ENCODE measurements at places on chromosomes 11 and 22. TPM values are rescaled to one million over a fixed set of nuclear protein-coding genes. Genes with fewer than 3 reads are reported as not detected.
A peak's percentile ranks its signal among the peaks of the same experiment; 100 is the strongest.

GRCh38 chr11:62656796-62657429 is 3.8 kb upstream of the INTS5 start:
- no peaks in the 10 kb centered on the region for H3K27me3 ChIP-seq
- no peaks in the 10 kb centered on the region for H3K36me3 ChIP-seq
- H3K4me1 ChIP-seq: no peaks in the 10 kb centered on the region
- no peak overlapping the region for H3K4me3 ChIP-seq
- no peak for DNase-seq
- H3K27ac ChIP-seq: no peak overlapping the region

PAX6 gene
- 0.12 TPM for total RNA-seq

DNA sequence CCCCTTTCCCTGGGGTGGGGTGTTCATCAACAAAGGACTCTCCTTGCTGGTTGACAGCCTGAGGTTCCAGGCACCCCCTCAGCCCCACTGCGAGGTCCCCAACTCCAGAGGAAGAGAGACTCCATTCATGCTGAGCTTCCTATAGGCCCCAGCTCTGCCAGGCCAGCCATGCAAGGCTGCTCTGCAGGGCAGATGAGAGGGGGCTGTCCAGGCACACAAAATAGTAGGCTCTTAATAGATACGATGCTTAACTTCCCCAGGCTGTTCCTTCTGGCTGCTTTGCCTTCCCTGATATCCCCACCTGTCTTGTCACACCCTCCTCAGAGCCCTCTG is 45.0 kb upstream of the CRYBB3 start:
- H3K36me3 ChIP-seq: no peaks in the 10 kb centered on the region
- DNase-seq: no peak
- H3K4me3 ChIP-seq: no peak overlapping the region
- H3K27ac ChIP-seq: peak overlapping the region; percentile 50
- H3K27me3 ChIP-seq: no peaks in the 10 kb centered on the region

DNA sequence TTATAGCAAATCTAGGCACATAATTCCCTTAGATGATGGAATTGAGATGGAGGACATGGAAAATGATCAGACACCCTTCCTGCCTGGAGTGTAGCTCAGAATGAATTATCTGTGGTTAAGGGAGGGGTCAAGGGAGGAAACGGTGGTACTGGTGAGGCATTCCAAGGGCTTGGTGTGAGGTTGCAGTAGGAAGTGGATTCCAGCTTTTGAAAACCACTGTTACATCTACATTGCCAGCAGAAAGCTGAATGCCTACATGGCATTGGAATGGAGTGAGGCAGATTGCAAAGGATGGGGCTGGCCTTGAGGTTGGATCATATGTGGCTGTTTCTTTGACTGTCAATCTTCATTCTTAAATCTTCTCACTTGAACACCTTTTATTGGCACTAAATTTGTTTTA is 684.4 kb downstream of the NTM start:
- no peak overlapping the region for H3K4me3 ChIP-seq
- H3K27ac ChIP-seq: no peak overlapping the region
- peaks cover 14% of the 10 kb centered on the region for H3K27me3 ChIP-seq
- H3K4me1 ChIP-seq: no peaks in the 10 kb centered on the region
- DNase-seq: no peak
- no peaks in the 10 kb centered on the region for H3K36me3 ChIP-seq

- H3K27ac ChIP-seq: no peak overlapping the region
- DNase-seq: no peak
- H3K27me3 ChIP-seq: no peaks in the 10 kb centered on the region
- H3K4me3 ChIP-seq: no peak overlapping the region
- H3K36me3 ChIP-seq: no peaks in the 10 kb centered on the region
These were observed 28.6 kb downstream of the TAF1D start for GRCh38 chr11:93712678-93713077.

OR8D4 gene
- total RNA-seq: 0.90 TPM

ACTN3 gene
- total RNA-seq: not detected

GRCh38 chr22:42172773-42173172 is 42.2 kb upstream of the CYP2D6 start:
- H3K4me3 ChIP-seq: no peak overlapping the region
- H3K27ac ChIP-seq: peak overlapping the region; percentile 86
- H3K4me1 ChIP-seq: peaks cover 35% of the 10 kb centered on the region
- H3K36me3 ChIP-seq: no peaks in the 10 kb centered on the region

GRCh38 chr11:69892986-69893555 is 73.9 kb upstream of the FGF3 start:
- no peaks in the 10 kb centered on the region for H3K36me3 ChIP-seq
- no peaks in the 10 kb centered on the region for H3K4me1 ChIP-seq
- H3K4me3 ChIP-seq: no peak overlapping the region

PDHX gene
- total RNA-seq: 44.8 TPM

GRCh38 chr11:6531267-6531752 is 34.2 kb downstream of the DNHD1 start:
- peak; percentile 49 for DNase-seq
- H3K4me1 ChIP-seq: no peaks in the 10 kb centered on the region
- H3K36me3 ChIP-seq: no peaks in the 10 kb centered on the region

- no peak for DNase-seq
- H3K4me1 ChIP-seq: peaks cover 18% of the 10 kb centered on the region
- no peak overlapping the region for H3K4me3 ChIP-seq
- H3K27ac ChIP-seq: no peak overlapping the region
- peaks cover 17% of the 10 kb centered on the region for H3K27me3 ChIP-seq
These were observed 629 bp downstream of the TTLL8 start for GRCh38 chr22:50057278-50058060.

CASTOR1 gene
- total RNA-seq: 48.0 TPM

DNA sequence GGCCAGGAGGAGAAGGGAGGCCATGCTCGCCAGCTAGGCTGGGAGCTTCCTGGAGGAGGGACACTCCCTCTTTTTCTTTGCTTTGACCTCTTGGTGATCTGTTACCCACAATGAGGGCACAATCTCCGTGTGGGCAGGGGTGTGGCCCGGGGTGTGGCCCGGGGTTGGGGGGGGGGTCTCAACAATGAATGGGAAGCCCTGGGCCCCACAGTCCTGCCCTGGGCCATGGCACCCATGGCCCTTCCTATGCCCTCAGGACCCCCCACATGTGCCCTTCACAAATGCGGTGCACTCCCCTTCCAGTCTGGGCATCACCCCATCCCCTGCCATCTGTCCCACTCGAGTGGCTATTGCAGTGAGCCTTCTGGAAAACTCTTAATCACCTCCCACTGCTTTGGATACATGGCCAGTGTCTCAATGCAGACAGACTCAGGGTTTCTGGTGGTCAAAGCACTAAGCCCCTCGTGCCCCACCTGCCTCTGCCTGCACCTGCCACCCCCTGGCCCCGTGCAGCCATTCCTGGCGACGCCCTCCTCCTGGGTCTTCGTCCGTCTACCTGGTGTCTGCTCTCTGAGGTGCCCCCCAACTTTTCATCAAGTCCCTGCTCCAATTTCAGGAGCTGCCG is 611.3 kb downstream of the TBC1D22A start:
- H3K27me3 ChIP-seq: no peaks in the 10 kb centered on the region
- no peak overlapping the region for H3K4me3 ChIP-seq
- no peak overlapping the region for H3K27ac ChIP-seq

RAB39A gene
- 0.43 TPM for total RNA-seq

- no peak overlapping the region for H3K27ac ChIP-seq
- H3K27me3 ChIP-seq: peaks cover 10% of the 10 kb centered on the region
- no peaks in the 10 kb centered on the region for H3K36me3 ChIP-seq
- DNase-seq: peak; percentile 58
These were observed 365.7 kb upstream of the CADM1 start for GRCh38 chr11:115869780-115870431.

- H3K27me3 ChIP-seq: no peaks in the 10 kb centered on the region
- DNase-seq: no peak
- H3K27ac ChIP-seq: peak overlapping the region; percentile 98
- no peak overlapping the region for H3K4me3 ChIP-seq
- no peaks in the 10 kb centered on the region for H3K36me3 ChIP-seq
These were observed 2.6 kb upstream of the FTH1 start for GRCh38 chr11:61969838-61970662.

- no peak overlapping the region for H3K4me3 ChIP-seq
- no peak for DNase-seq
- H3K36me3 ChIP-seq: no peaks in the 10 kb centered on the region
These were observed 4.8 kb upstream of the PLA2G6 start for GRCh38 chr22:38186429-38186828.

OR4C15 gene
- total RNA-seq: not detected

PDE3B gene
- total RNA-seq: 46.3 TPM

LAYN gene
- total RNA-seq: 7.6 TPM

- H3K4me3 ChIP-seq: no peak overlapping the region
- no peaks in the 10 kb centered on the region for H3K36me3 ChIP-seq
- H3K27me3 ChIP-seq: no peaks in the 10 kb centered on the region
- no peak for DNase-seq
- H3K27ac ChIP-seq: peak overlapping the region; percentile 97
These were observed 15.4 kb downstream of the PPM1F start for GRCh38 chr22:21937041-21937820.

GRCh38 chr11:121553806-121554205 is 101.0 kb upstream of the SORL1-AS1 start:
- H3K4me3 ChIP-seq: no peak overlapping the region
- no peaks in the 10 kb centered on the region for H3K27me3 ChIP-seq
- no peaks in the 10 kb centered on the region for H3K36me3 ChIP-seq
- no peaks in the 10 kb centered on the region for H3K4me1 ChIP-seq

DNA sequence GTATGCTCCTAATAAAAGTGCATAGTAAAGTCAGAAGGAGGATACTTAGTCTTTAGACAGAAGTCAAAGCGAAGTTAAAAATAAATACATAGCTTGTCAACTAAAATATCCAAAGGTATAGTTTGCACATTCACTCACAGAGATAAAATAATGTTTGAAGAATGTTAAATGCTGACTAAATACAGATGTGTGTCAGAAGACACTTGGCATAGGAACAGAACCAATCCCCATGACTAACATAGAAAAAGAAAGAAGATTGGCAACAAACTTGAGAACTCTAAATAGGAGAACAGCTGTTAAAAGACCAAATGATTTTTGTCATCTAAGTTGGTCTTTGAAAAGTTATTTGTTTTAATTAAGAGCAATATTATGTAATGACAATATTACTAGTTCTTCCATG is 1172.1 kb upstream of the RAG2 start:
- no peak for DNase-seq
- H3K27ac ChIP-seq: no peak overlapping the region
- no peak overlapping the region for H3K4me3 ChIP-seq
- H3K27me3 ChIP-seq: no peaks in the 10 kb centered on the region
- no peaks in the 10 kb centered on the region for H3K4me1 ChIP-seq

EFCAB6 gene
- 1.0 TPM for total RNA-seq

PATE4 gene
- not detected for total RNA-seq

- H3K27ac ChIP-seq: peak overlapping the region; percentile 89
- no peaks in the 10 kb centered on the region for H3K36me3 ChIP-seq
- DNase-seq: peak; percentile 75
- no peaks in the 10 kb centered on the region for H3K27me3 ChIP-seq
- H3K4me3 ChIP-seq: no peak overlapping the region
These were observed 66.1 kb downstream of the SCN3B start for GRCh38 chr11:123588117-123588863.

DNA sequence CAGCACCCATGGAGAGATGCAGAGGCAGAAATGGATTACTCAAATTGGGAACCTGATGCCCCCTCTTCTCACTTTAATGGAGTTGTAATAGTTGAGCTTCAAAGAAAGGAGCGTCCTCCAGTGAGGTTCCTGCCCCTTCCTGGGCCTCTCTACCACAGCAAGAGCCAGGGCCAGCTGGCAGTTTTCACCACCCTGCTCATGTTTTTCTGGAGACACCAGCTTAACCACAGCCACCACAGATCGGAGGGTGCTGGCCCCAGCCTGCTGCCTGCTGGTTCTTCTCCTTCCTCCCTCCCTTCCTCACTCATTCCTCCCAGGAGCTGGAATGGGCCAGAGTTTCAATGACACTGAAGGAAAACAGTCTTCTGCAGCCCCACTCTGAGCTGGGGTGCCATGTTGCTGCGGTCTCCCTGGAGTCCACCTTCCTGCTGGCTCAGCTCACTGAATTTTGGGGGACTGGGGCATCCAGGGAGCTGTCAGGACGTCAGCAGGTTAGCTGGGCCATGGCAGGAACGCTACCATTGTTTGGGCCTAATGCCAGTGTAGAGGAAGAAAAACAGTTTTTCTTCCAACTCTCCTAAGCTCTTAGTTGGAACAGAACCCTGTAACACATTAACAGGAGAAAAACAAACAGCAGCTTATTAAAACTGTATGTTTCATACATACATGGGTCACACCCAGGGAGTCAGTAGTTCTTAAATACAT is 57.7 kb downstream of the TRAF6 start:
- no peak overlapping the region for H3K4me3 ChIP-seq
- H3K4me1 ChIP-seq: peaks cover 41% of the 10 kb centered on the region
- no peaks in the 10 kb centered on the region for H3K36me3 ChIP-seq
- DNase-seq: no peak

- H3K36me3 ChIP-seq: no peaks in the 10 kb centered on the region
- peaks cover 31% of the 10 kb centered on the region for H3K4me1 ChIP-seq
- H3K4me3 ChIP-seq: no peak overlapping the region
- H3K27me3 ChIP-seq: no peaks in the 10 kb centered on the region
- no peak for DNase-seq
These were observed 20.7 kb upstream of the KRTAP5-6 start for GRCh38 chr11:1676229-1676740.

GRCh38 chr22:28043266-28043665 is 124.2 kb upstream of the PITPNB start:
- H3K27ac ChIP-seq: no peak overlapping the region
- no peak overlapping the region for H3K4me3 ChIP-seq
- no peaks in the 10 kb centered on the region for H3K4me1 ChIP-seq
- no peaks in the 10 kb centered on the region for H3K27me3 ChIP-seq
- H3K36me3 ChIP-seq: no peaks in the 10 kb centered on the region
